ENCODE measurements at places on chromosomes 4 and X. TPM values are rescaled to one million over a fixed set of nuclear protein-coding genes. Genes with fewer than 3 reads are reported as not detected.

DNA sequence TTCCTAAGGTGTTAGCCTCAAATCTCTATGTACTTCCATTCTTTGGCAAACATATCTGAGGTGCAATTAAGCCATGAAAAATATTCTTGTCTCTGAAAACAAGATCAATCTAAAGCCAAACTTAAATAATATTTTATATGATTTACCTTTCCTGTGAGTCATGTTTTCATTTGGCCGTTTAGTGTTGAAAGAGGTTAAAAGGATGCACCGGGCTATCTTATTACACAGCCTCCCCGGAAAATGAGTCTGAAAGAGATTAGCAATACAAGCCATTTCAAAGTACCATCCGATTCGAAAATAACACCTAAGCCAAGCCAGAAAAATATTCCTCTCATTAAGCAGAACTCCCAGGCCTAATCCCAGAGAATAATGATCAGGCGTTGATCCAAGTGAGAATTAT lies 161.5 kb upstream of the EPHA5 start:
- H3K27ac ChIP-seq, result no peak overlapping the region
- no peaks in the 10 kb centered on the region for H3K4me1 ChIP-seq
- no peaks in the 10 kb centered on the region for H3K27me3 ChIP-seq
- no peak for DNase-seq

- DNase-seq, result no peak
- H3K4me3 ChIP-seq, result no peak overlapping the region
- no peaks in the 10 kb centered on the region for H3K27me3 ChIP-seq
- H3K27ac ChIP-seq, result no peak overlapping the region
These were observed 189.7 kb downstream of the ANTXR2 start for GRCh38 chr4:79883290-79883689.

ZCCHC4 gene
- total RNA-seq, result 7.9 TPM

PAGE1 gene
- total RNA-seq, result not detected

ZCCHC18 gene
- total RNA-seq, result 0.98 TPM

GRCh38 chr4:15459706-15460105 lies 10.0 kb upstream of the CC2D2A start:
- H3K4me3 ChIP-seq, result no peak overlapping the region
- H3K36me3 ChIP-seq, result no peaks in the 10 kb centered on the region
- H3K4me1 ChIP-seq, result no peaks in the 10 kb centered on the region
- H3K27me3 ChIP-seq, result no peaks in the 10 kb centered on the region
- H3K27ac ChIP-seq, result no peak overlapping the region
- DNase-seq, result no peak

- no peak for DNase-seq
- H3K36me3 ChIP-seq, result no peaks in the 10 kb centered on the region
These were observed 51.4 kb upstream of the EMCN start for GRCh38 chr4:100569196-100569595.

DNA sequence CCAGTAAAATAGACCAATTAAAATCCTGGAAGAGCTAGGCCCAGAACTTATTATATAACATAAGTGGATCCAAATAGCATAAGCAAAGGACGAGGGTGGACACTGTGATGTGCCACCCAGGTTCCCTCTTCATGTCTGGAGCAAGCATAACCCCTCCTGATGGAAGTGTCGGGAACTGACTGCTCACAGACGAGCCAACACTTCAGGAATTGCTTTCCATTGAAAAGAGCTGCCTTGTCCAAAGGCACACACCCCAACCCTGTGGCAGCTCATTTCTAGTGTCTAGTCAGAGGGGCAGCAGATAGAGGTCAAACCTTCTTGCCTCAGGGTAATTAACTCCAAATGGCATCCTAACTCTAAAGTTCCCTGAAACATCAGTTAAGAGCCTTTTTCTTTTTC lies 15.3 kb downstream of the DDIT4L start:
- no peak for DNase-seq
- H3K4me3 ChIP-seq, result no peak overlapping the region
- no peaks in the 10 kb centered on the region for H3K36me3 ChIP-seq
- H3K4me1 ChIP-seq, result no peaks in the 10 kb centered on the region
- H3K27me3 ChIP-seq, result no peaks in the 10 kb centered on the region
- no peak overlapping the region for H3K27ac ChIP-seq

DNA sequence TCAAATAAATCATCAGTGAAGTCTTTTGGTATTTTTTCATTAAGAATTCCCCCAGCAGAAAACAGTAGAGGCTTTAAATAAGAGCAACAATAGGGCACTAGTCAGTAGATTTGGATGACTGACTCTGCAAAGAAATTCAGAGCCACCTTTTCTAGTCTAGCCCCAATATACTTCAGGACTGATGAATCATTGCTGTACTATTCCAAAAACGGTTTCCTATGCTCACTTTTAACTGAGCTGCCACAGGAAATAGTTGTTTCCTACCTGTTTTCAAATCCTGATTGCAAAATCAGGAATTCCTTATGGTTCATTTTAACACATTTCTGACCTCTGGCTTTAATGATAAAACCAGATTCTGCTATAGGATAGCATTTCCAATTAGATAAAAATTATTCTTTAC lies 171.6 kb downstream of the NR3C2 start:
- DNase-seq, result no peak
- no peaks in the 10 kb centered on the region for H3K36me3 ChIP-seq
- H3K27ac ChIP-seq, result no peak overlapping the region

DNA sequence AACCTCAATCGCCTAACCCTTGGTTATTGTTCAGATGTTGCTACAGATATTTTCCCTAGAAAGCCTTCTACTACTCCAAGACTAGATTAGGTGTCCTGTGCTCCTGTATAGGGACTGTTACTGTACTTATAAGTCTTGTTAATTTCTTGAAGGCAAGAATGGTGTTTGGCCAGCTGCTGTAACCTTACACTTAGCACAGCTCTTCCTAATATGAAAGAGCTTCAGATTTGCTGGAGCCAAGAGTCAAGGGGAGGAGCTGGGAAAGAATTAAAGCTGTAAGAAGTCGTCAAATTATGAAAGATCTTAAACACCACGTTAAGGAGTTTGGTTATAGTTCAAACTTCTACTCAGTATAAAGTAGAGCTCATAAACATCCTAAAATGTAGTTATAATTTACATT lies 245.9 kb upstream of the TLL1 start:
- H3K4me1 ChIP-seq, result no peaks in the 10 kb centered on the region
- no peaks in the 10 kb centered on the region for H3K36me3 ChIP-seq
- no peak overlapping the region for H3K27ac ChIP-seq
- H3K4me3 ChIP-seq, result no peak overlapping the region
- no peaks in the 10 kb centered on the region for H3K27me3 ChIP-seq
- no peak for DNase-seq

GRCh38 chrX:153832728-153833127 lies 2.4 kb upstream of the PDZD4 start:
- H3K27me3 ChIP-seq, result peaks cover 40% of the 10 kb centered on the region
- no peaks in the 10 kb centered on the region for H3K36me3 ChIP-seq
- no peaks in the 10 kb centered on the region for H3K4me1 ChIP-seq
- H3K4me3 ChIP-seq, result no peak overlapping the region
- no peak for DNase-seq

- no peak for DNase-seq
- H3K4me3 ChIP-seq, result no peak overlapping the region
- H3K4me1 ChIP-seq, result no peaks in the 10 kb centered on the region
- no peaks in the 10 kb centered on the region for H3K27me3 ChIP-seq
These were observed 20.7 kb upstream of the CLGN start for GRCh38 chr4:140448162-140448561.

DNA sequence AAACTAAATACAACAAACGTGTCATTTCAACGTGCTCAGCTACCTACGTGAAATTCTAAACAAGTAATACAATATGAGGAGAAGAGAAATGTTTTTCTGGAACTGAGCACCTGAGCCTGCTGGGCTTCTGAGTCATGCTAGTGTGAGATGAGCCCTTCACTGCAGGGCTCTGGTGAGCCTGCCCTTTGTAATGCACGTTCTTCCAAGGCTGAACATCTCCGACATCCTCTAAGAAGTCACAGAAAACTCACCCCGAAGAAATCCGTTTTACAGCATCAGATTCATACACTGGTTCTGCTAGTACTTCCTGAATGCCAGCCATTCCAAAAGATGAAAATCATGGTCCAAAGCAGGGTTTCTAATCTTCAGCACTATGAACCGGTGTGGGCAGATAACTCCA lies 157.1 kb downstream of the AMELX start:
- H3K27me3 ChIP-seq, result no peaks in the 10 kb centered on the region
- DNase-seq, result no peak
- no peak overlapping the region for H3K4me3 ChIP-seq
